Kidney tubule cell (primary cell): ENCODE measurements at places on chromosomes 1 and 21.

GRCh38 chr1:3912809-3913685, 13.0 kb upstream of the C1orf174 start:
- no peak for DNase-seq

GRCh38 chr1:13714851-13715250, 14.9 kb downstream of the PRDM2 start:
- no peak for DNase-seq

DNA sequence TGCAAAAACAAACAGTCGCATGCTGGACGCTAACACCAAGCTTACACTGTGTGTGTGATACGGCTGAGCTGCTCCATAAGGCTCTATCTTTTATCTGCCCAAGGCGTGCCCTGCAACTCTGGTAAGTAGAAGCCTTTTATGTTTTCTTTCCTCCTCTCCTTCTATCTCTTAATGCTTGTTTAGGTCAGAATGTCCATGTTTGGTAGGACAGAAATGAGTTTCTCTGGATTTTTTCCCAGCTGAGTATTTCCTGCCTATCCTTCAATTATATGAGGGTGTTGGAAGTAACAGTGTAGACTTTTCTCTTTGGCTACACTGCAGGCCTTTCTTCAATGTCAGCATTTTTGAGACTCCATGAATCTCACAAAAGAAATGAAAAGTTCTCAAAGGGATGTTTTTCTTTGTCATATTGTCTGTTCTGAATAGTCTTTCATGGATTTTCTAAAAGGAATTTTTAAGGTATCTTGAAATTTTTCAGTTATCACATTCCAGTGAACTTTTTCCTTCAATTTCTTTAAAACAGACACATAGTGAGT, 124.2 kb downstream of the MACF1 start:
- DNase-seq, result no peak

DNA sequence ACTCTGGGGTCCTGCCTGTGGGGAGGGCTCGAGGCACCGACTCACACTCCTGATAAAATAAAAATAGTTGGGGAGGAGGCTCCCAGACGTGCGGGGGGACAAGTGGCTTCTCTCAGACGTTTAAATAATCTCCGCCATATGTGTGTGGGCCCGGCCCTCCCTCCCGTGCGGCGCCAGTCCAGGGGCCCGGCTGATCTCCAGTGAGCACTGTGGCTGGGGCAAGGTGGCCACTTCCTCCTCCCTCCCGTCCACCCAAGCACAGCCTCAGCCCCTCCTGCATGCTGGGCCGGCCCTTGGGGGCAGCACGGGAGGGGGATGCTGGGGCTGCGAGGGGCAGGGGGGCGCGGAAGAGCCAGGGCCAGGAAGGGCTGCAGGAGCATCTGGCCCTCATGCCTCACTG, 4.0 kb upstream of the PLCH2 start:
- DNase-seq, result no peak
